Cardiac muscle cell (in vitro differentiated cells and primary cell): ENCODE measurements at places on chromosomes 6 and 20. TPM values are rescaled to one million over a fixed set of nuclear protein-coding genes. Genes with fewer than 3 reads are reported as not detected.

The BTN1A1 gene
- polyA plus RNA-seq = 0.14 and 0.35 TPM in 2 replicates

DNA sequence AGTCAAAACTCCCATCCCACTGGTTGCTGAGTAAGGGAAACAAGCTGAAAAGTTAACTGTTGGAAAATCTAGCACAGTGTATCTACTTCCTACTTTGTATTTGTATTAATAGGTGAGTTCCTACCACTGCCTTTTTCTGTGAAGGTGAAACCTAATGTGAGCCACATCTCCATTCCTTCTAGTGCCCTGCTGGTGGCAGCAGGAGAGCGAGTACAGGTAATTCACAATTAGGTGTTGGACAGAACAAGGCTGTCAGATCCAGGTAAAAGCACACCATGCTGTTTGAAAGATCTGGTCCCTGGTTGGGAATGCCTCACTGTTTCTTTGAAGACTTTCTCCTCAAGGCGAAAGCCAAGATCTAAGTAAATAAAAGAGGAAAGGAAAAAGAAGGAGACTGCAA lies 528.4 kb downstream of the PKHD1 start:
- peak; percentile 4 for DNase-seq

GRCh38 chr20:17681726-17682102 lies 328 bp downstream of the RRBP1 start:
- no peak for DNase-seq

DNA sequence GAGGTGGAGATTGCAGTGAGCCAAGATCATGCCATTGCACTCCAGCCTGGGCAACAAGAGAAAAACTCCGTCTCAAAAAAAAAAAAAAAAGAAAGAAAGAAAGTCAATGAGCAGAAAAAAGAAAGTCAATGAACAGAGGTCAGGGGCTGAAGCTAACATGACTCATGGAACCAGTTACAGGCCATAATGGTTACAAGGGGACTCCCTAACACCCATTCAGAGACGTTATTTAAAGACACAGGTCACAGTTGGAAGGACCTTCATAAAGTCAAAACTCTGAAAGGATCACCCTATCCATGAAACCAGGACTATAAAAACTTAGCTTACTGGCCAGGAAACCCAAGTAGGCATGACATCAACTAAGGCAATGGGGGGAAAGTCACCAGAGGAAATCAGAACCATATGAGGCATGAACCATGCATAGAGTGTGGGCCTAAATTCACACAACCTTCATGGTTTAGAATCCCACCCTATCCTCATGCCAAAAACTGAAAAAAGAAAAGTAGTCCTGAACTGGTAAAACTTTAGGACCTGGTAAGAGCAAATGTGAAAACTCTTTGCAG lies 18.2 kb downstream of the FBXL4 start:
- DNase-seq = no peak
